Naive thymus-derived CD4-positive, alpha-beta T cell (primary cell): ENCODE measurements at places on chromosomes 3 and 15.
A peak's percentile ranks its signal among the peaks of the same experiment; 100 is the strongest.

DNA sequence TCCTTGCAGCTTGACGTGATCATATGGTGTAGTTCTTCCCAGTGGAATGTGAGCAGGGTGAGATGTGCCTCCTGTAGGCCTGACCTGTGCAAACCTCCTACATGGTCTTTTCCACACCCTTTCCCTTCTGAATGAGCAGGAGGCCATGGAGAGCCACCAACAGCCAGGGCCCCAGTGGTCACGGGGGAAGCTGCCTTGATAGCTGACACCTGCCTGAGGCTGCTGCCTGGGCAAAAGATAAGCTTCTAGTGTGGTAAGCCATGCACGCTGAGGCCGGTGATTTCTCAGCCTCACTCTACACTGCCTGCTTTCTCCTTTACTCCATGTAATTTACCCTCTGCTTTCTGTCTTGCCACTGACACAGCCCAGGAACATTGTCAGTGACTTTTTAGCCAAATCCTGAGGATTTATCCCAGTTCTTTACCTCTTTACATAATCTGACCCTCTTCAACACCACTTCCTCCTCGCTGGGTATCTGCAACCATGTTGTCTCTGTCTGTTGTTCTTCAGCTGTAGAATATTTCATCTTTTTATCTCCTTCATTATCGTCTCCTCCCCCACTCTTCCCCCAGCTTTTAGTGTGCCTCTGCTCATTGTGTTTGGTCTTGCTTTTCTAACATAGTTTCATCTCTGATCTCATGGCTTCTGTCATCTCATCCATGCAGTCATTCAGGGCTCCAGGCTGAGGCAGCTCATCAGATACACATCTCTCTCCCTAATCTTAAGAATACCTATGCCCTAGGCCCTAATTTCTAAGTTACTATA, 11.2 kb upstream of the KBTBD12 start:
- no peaks in the 10 kb centered on the region for H3K4me1 ChIP-seq
- no peak overlapping the region for H3K4me3 ChIP-seq
- no peaks in the 10 kb centered on the region for H3K27me3 ChIP-seq
- H3K27ac ChIP-seq = no peak overlapping the region
- H3K36me3 ChIP-seq = no peaks in the 10 kb centered on the region

GRCh38 chr3:194103505-194103904, 32.4 kb upstream of the HES1 start:
- H3K36me3 ChIP-seq = no peaks in the 10 kb centered on the region
- H3K4me3 ChIP-seq = no peak overlapping the region
- no peak overlapping the region for H3K27ac ChIP-seq
- no peaks in the 10 kb centered on the region for H3K4me1 ChIP-seq
- DNase-seq = peak; percentile 75

DNA sequence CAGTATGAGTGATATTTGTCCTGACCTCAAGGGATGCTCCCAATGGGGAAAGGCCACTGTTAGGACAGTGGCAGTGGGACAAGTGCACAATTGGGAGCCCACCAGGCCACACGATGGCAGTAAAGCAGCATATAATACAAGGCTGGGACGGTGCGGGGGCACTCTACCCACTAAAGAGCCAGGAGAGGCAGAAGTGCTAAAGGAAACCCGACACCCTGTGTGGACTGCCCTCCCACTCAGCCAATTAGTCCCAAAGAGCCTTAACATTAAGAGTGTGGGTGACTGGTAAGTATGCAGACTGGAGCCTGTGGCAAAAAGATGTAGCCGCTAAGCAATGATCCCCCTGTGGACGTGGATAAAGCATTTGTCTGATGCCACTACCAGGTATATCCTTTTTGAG, 8.2 kb upstream of the ZNF589 start:
- H3K4me3 ChIP-seq = no peak overlapping the region
- no peaks in the 10 kb centered on the region for H3K4me1 ChIP-seq
- DNase-seq = peak; percentile 43
- H3K36me3 ChIP-seq = no peaks in the 10 kb centered on the region
- no peaks in the 10 kb centered on the region for H3K27me3 ChIP-seq

- H3K27me3 ChIP-seq = no peaks in the 10 kb centered on the region
- H3K27ac ChIP-seq = no peak overlapping the region
- DNase-seq = no peak
- no peak overlapping the region for H3K4me3 ChIP-seq
Observed at GRCh38 chr3:53238051-53238850, 17.6 kb downstream of the TKT start.

GRCh38 chr3:64053581-64053980, 30.3 kb upstream of the PSMD6 start:
- H3K27ac ChIP-seq = no peak overlapping the region
- no peak for DNase-seq
- no peaks in the 10 kb centered on the region for H3K36me3 ChIP-seq
- no peaks in the 10 kb centered on the region for H3K4me1 ChIP-seq
- H3K27me3 ChIP-seq = no peaks in the 10 kb centered on the region
- H3K4me3 ChIP-seq = no peak overlapping the region

DNA sequence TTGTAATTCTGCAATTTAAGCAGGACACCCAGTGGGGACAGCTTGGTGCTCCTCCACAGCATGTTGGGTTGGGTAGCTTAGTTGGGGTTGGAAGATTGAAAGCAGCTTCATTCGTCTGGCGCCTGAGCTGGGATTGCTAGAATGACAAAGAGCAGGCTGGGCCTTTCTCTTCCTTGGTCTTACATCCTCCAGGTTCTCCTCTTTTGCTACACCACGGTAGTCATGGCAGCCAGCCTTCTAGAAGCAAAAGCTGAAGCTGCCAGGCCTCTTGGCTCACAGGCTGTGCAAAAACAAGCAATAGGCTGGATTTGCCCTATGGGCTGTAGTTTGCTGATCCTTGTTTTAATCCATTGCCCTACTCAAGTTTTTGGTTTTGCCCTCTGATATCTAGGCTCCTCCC, 3.2 kb upstream of the ANXA2 start:
- no peak overlapping the region for H3K27ac ChIP-seq
- no peaks in the 10 kb centered on the region for H3K36me3 ChIP-seq
- peaks cover 6% of the 10 kb centered on the region for H3K4me1 ChIP-seq
- DNase-seq = no peak
- no peaks in the 10 kb centered on the region for H3K27me3 ChIP-seq
- no peak overlapping the region for H3K4me3 ChIP-seq

DNA sequence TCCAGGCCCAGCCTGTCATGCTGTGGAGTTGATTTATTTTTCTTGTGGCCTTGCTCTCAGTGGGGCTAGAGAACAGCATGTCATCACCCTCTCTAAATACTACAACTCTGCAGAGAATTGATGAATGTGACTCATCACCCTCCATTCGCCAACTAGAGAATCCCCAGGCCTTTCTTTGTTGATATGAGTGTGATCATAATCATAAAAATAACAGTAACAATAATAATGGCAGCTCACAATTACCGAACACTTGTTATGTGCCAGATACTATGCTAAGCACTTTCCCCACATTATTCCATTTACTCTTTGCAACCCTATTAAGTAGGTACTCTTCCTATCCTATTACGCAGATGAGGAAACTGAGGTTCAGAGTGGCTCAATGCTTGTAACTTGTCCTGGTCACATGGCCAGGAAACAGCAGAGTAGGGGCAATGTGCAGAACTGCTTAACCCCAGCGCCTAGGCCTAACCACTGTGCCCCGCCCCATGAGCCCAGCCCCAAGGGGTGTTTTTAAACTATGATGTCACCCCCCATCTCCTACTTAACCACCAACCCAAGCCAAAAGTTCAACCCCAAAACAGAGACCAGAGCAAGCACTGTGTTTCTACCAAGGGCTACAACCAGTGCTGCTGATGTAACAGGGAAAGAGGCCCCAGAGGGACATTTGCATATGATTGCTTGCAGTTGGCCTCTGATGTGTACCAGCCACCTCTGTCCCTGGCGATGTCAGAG, 104.5 kb downstream of the ADCY5 start:
- H3K27me3 ChIP-seq = no peaks in the 10 kb centered on the region
- no peak overlapping the region for H3K4me3 ChIP-seq
- H3K4me1 ChIP-seq = no peaks in the 10 kb centered on the region
- H3K27ac ChIP-seq = no peak overlapping the region

GRCh38 chr15:87682527-87682926, 574.0 kb downstream of the NTRK3 start:
- H3K36me3 ChIP-seq = no peaks in the 10 kb centered on the region
- H3K27me3 ChIP-seq = no peaks in the 10 kb centered on the region
- H3K27ac ChIP-seq = no peak overlapping the region
- H3K4me3 ChIP-seq = no peak overlapping the region

GRCh38 chr3:117016378-117016777, 306.8 kb downstream of the TUSC7 start:
- no peak overlapping the region for H3K4me3 ChIP-seq
- no peaks in the 10 kb centered on the region for H3K27me3 ChIP-seq
- no peaks in the 10 kb centered on the region for H3K4me1 ChIP-seq
- no peaks in the 10 kb centered on the region for H3K36me3 ChIP-seq
- no peak for DNase-seq

DNA sequence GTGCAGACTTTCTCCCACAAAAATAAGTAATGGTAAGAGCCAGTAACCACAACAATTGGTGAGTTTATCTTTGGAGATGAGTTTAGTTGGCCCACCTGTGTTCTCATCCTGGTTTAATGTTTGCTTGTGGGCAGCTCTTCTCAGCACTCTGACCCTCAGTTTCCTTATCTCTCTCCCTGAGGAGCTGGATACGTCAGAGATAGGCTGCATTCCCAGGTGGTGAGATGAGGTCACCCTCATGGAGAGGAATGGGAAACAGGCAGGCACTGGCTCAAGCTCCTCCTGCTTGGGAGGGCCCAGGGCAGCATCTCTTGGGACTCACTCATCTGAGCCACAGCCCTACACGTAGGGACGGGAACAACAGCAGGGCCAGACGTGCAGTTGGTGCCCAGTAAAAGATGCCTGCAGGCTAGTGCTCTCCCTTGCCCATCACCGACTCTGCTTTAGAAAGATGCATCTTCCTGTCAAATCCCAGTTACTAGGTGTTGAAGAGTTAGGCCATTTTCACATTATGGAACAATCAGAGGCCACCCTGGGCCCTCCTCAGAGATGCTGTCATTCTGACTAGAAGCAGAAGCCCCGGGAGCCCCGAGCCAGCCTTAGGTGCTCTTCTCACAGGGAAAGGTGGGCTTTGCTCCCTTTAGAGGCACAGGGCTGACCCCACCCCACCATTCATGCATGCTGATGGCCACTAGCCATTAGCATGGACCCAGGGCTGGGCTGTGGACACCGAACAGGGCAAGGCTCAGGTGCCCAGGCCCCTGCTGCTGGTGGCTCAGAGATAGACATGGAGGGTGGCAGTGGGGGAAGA, 59.7 kb downstream of the GRIP2 start:
- no peak overlapping the region for H3K27ac ChIP-seq
- H3K36me3 ChIP-seq = peaks cover 97% of the 10 kb centered on the region
- no peaks in the 10 kb centered on the region for H3K4me1 ChIP-seq
- DNase-seq = no peak
- no peak overlapping the region for H3K4me3 ChIP-seq

GRCh38 chr3:44055951-44056350, 185.7 kb upstream of the TOPAZ1 start:
- no peaks in the 10 kb centered on the region for H3K27me3 ChIP-seq
- H3K36me3 ChIP-seq = no peaks in the 10 kb centered on the region
- no peak overlapping the region for H3K4me3 ChIP-seq
- no peaks in the 10 kb centered on the region for H3K4me1 ChIP-seq
- DNase-seq = no peak

DNA sequence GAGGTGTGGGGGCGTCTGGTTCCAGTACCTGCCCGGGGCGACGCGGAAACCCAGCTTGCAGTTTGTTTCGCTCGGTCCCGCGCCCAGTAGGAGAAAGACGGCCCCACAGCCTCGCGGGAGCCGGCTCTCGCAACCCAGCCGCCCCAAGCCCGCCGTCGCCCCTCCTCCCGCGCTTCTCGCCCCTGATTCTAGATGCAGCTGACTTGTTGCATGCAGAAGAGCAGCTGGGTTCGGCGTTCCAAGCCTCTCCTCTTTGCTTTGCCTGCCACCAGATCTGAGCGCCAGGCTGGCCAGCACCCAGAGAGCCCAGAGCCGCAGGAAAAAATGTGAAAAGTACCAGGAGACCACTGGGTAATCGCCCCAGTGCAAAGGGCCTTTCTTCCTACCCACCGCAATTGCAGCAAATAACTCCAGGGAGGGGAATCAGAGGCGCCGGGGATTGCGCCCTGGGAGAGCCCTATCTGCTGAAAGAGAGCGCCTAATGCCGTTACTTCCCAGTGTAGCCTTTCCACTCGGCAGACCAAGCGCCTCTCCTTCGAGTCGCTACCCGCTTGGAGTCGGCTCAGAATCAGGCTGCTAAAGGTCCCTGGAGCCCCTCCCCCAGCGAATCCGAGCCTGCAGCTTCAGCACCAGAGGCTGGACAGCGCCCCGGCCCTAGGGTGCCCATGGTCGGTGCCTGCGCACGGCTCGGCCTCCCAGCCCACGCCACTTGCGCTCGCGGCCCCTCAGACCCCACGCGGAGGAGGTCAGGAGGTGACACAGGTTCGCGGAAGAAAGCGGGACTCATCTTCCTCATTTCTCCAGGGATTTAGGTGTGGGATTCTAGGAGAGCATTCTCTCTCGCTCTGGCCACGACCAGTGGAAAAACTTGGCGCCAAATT, 15.7 kb upstream of the AEN start:
- H3K4me3 ChIP-seq = no peak overlapping the region
- no peaks in the 10 kb centered on the region for H3K27me3 ChIP-seq
- no peaks in the 10 kb centered on the region for H3K36me3 ChIP-seq
- no peak overlapping the region for H3K27ac ChIP-seq
- DNase-seq = peak; percentile 56
- H3K4me1 ChIP-seq = no peaks in the 10 kb centered on the region
